ENCODE measurements at places on chromosomes 12 and 14.

GRCh38 chr14:81582420-81582819, 48.8 kb upstream of the SEL1L start:
- DNase-seq: no peak

- no peak for DNase-seq
These were observed 3.9 kb upstream of the BLOC1S1 start for GRCh38 chr12:55711786-55712553.

DNA sequence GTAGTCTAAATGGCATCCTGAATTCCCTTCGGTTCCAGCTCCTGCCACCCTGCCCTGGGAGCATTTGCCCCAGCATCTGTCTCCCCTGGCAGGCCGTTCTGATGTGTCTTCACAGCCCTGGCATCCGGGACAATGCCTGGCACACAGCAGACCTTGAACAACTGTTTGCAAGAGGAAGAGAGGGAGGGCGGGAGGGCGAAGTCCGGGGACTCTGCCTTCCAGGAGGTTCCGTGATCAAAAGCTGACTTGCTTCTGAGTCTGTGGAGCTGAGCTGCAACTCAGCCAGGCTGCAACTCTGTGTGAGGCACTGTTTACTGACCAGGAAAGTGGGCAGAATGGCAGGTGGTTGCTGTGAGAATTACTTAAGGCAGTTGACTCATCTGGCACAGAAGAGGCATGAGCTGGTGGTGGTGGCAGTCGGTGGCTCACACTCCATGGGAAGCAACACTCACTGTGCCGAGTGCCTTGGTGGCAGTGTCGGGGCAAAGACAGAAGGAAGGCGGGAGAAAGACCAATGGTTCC, 61.1 kb upstream of the DLK1 start:
- no peak for DNase-seq

DNA sequence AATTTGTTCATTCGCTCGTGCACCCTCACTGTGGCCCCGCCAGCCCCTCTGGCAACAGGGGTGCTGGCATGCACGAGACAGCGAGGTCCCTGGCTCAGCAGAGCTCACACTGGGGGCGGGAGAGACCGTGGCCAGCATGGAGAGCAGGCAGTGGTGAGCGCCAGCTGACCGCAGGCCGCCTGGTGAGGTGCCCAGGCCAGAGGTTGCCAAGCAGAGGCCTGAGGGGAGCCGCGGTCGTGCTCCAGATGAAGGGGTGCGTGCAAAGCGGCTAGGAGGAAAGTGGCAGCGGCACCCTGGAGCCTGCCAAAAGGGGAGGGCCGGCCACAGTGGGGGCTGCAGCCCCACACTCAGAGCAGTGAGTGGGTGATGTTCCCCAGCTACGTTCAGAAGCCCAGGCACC, 56.1 kb downstream of the CDC42BPB start:
- DNase-seq: no peak

GRCh38 chr14:93994919-93995682, 2.0 kb upstream of the CCDC197 start:
- DNase-seq: no peak

- DNase-seq: no peak
These were observed 9.2 kb upstream of the HIP1R start for GRCh38 chr12:122825773-122826724.

GRCh38 chr12:116853507-116853906, 27.7 kb downstream of the HRK start:
- no peak for DNase-seq

GRCh38 chr12:132578118-132578517, 32.3 kb downstream of the LRCOL1 start:
- no peak for DNase-seq

GRCh38 chr14:36975834-36976233, 196.6 kb downstream of the SLC25A21 start:
- DNase-seq: no peak

DNA sequence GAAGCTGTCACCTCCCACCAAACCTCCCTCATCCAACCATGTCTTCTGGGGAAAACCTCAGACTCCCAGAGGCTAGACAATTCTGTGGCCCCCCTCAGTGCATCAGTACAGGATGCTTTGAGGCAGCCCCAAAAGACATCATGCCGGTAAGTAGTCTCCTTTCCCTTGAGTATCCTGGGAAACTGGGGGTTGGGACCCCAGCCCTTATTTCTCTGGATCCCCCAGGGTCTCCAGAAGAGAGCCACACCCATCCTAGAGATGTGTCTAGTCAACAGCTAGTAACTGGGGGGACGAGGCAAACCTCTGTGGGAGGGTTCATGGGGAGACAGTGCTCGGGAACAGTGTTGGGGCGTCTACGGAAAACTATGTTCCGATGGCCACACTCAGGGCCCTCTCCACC, 974.2 kb upstream of the TMEM132C start:
- no peak for DNase-seq

GRCh38 chr12:52254965-52255751, 19.3 kb upstream of the KRT86 start:
- DNase-seq: no peak

GRCh38 chr14:35699791-35700444, 109.2 kb downstream of the RALGAPA1 start:
- no peak for DNase-seq

- no peak for DNase-seq
These were observed 6.0 kb downstream of the SIX6 start for GRCh38 chr14:60514741-60515491.

GRCh38 chr12:4434706-4435425, 10.7 kb downstream of the FGF6 start:
- DNase-seq: no peak

- no peak for DNase-seq
These were observed 197.6 kb downstream of the AACS start for GRCh38 chr12:125262851-125263250.

DNA sequence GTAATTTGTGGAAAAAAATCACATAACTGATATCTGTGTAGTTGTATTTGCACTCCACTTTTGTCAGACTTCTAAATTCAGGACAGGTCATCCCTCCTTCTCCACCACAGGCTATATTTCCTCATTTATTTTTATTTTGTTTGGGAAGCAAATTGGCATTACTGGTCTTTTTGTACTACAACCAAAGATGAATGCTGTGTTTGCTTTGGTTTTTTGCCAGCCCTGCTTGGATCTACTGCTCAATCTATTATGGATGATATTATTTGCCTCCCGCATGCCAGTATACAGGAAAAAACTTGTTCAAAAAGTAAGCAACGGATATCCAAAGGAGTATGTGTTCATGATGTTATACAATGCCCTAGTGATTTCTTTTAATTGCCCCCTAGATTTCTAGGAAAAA, 948.8 kb downstream of the TRHDE start:
- DNase-seq: no peak

DNA sequence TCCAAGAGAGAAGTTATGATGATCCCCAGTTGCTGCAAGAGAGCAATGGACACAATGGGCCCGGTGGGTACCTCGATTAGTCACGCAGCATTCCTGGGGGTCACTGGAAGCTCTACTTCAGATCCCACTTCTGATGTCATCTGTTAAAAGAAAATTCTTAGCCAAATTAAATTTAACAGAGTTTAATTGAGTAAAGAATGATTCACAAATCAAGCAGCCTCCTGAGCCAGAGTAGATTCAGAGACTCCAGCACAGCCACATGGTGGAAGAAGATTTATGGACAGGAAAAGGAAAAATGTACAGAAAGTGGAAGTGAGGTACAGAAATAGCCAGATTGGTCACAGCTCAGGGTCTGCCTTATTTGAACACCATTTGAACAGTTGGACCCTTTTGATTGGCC, 107.5 kb downstream of the SPTSSA start:
- DNase-seq: no peak

DNA sequence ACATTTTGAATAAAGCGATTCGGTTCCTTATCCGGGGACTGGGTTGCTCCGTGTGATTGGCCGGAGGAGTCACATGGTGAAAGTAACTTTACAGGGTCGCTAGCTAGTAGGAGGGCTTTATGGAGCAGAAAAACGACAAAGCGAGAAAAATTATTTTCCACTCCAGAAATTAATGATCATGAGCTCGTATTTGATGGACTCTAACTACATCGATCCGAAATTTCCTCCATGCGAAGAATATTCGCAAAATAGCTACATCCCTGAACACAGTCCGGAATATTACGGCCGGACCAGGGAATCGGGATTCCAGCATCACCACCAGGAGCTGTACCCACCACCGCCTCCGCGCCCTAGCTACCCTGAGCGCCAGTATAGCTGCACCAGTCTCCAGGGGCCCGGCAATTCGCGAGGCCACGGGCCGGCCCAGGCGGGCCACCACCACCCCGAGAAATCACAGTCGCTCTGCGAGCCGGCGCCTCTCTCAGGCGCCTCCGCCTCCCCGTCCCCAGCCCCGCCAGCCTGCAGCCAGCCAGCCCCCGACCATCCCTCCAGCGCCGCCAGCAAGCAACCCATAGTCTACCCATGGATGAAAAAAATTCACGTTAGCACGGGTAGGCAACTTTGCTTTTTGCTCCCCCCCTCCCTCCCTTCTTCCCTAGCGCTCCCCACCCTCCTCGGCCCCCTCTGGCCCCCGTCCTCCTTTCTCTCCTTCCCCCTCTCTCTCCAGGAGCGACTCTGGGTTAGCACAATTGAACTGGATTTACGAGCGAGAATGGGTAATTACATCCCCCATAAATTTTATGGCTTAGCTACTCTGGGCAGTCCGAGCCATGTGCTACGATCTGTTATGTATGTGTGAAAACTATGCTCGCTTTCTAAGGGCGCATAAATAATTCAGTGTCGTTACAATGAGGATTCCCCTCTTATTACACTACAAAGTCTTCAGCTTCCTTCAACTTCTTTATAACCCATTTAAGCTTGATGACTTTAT, at the start of gene HOXC4:
Gene HOXC4 (plus strand): TSS at position 85 of the 991 bp plus-strand sequence. CDS start 88 bp downstream, at position 173.
- DNase-seq: no peak

DNA sequence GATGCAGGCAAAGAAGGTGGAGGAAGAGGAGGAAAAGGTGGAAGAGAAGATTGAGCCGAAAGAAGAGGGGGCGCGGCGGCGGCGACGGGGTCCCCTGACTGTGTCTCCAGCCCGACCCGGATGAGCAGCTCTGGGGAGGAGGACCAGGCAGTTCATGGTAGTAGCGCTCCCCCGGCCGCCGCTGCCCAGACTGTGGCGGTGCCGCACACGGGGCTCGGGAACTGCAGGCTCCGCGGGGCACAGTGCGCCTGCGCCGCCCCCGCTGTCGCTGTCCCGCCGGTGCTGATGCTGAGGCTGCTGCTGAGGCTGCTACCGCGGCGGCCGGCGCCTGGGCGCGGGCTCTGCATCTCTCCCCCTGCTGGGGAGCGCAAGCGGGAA, at the start of gene KCNH5:
Gene KCNH5 (minus strand): TSS at position 225 of the 378 bp plus-strand sequence. CDS start 272 bp downstream, outside the sequence.
- no peak for DNase-seq

GRCh38 chr14:58572473-58572853, 65.3 kb upstream of the DACT1 start:
- no peak for DNase-seq

DNA sequence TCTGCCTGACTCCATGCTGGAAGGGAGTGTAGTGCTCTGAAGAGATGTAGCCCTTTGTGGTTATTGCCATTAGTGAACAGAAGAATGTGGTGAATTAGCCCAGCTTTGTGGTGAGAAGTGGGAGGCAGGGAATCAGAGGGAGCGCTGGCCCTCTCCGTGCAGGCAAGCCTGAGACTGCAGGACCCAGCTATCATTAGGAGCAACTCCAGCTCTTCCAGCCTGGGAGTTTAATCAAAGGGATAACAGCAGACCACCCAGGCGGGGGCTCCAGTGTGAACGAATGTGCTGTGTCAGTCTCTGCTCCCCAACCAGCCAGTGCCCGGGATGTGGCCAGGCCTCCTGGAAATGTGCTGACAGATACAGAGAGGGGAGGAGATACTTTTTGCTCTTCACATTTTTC, 142.7 kb downstream of the TTLL5 start:
- DNase-seq: no peak

DNA sequence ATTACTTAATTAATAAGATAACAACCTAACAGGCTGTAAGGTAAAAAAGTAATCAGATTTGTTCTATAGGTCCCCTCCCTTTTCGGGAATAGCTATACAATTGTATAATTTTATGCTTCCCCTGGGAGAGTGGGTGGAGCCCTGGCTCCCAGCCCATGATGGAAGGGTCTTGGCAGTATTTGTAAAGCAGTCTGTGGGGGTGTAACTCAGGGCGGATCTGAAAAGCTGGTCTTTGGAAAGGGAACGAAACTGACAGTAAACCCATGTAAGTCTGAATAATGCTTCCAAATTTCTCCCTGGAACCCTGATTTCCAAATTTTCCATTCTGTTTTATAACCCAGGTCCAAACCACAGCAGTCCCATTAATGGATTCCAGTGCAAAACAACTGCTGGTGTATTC, 110.4 kb downstream of the DAD1 start:
- no peak for DNase-seq

DNA sequence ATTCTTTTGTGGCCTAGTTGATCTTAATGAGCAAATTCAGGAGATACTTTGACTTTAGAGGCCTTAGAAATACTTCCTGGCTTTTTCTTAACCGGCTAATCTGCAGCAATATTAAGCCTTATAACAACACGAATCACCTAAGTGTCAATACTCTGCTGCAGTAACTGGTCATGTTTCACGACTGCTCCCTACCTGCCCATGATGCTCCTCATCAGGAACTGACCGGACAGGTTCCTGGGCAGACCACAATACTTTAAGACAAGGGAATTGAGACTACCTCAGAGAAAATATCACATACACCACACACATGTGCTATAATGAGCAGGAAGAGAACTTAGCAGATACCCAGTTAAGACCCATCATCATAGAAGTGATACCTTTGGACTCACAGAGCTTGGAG, 211.9 kb upstream of the BMP4 start:
- DNase-seq: no peak

Data from esophagus squamous epithelium (tissue), 5 donors.